ENCODE measurements at places on chromosomes 13 and 19. TPM values are rescaled to one million over a fixed set of nuclear protein-coding genes. Genes with fewer than 3 reads are reported as not detected.

DNA sequence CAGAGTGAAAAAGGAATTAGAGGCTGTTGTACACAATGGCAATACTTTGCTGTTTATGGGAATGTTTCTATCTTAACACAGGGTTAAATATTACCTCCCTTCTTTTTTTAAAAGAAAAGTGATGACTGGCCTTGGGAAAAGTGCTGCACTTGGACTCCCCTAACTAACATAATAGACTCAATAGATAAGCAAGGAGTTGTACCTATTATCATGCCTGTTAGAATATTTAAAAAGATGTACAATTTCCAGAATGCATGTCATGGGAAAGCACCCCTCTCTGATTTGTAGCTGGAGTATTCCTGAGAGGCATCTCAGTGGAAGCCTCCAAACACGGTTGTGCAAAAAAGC is 79.3 kb upstream of the GPC6 start:
- DNase-seq = no peak

DNA sequence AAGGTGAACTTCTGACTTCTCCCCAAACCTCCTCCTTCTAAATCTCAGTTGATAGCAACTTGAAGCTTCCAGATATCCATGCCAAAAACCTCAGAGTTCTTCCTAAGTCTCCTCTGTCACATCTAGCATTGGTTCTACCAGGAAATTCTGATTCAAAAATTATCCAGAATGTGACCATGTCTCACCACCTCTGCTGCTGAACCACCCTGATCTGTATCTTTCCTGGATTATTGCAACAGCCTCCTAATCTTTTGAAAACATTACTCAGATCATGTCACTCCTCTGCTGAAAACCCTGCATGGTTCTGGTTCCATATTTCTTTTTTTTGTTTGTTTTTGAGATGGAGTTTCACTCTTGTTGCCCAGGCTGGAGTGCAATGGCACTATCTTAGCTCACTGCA is 78.7 kb upstream of the TNFSF11 start:
- no peak for DNase-seq

DNA sequence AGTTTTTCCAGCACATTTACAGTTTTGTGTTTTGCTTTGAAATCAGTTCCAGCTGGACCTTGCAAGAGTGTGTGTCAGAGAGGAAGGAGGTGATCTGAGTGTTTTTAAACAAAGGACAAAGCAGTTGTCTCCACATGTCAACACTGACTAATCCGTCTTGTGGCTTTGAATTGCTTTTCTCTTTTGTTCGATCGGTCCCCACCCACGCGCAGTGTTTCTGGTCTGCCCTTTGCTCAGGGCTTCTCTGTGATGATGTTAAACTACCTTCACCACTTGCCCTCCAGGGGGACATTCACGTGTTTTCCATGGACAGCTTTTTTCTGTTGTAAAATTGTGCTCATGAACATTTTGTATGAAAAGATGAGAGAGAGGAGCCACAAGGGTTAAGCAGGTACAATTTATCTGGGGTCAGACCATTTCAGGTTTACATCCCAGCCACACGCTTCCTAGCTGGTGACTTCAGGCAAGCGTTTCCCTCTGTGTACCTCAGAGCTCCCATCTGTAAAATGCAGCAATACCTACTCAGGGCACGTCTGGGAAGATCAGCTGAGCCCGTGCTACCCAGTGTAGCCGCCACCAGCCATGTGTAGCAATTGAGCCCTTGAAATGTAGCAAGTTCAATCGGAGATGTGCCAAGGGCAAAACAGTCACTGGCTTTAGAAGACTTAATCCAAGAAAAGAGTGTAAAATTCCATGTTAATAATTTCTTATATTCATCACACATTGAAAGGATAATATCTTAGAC is 13.5 kb upstream of the PLA2G4C start:
- no peak for DNase-seq

DNA sequence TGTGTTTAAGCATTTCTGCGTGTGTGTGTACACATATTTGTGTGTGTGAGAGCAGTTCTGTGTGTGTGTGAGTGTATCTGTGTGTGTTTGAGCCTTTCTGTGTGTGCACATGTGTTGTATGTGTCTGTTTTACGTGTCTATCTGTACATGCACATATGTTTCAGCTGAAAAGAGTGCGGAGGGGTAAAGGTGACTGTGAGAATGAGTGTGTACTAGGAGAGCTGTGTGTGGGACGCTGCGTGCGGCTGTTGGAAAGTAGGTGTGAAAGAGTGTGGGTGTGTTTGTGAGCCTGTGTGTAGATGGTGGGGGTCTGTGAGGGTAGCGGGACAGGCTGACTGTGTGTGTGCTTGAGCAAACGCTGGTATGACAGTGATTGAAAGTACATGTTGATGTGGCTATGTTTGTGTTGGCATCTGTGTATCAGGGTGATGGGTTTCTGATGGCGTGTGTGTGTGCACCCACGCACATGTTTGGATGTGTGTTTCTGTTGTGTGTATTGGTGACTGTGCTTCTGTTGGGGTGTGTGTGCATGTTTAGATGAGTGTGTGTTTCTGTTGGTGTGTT is 7.5 kb upstream of the TPM4 start:
- no peak for DNase-seq

GRCh38 chr19:10854350-10855089 is 6.3 kb downstream of the C19orf38 start:
- DNase-seq = no peak

- DNase-seq = peak; percentile 61
Measured at GRCh38 chr19:29812080-29812880, 489 bp downstream of the CCNE1 start.

GRCh38 chr13:90673746-90674145 is 673.7 kb upstream of the MIR17HG start:
- no peak for DNase-seq

DNA sequence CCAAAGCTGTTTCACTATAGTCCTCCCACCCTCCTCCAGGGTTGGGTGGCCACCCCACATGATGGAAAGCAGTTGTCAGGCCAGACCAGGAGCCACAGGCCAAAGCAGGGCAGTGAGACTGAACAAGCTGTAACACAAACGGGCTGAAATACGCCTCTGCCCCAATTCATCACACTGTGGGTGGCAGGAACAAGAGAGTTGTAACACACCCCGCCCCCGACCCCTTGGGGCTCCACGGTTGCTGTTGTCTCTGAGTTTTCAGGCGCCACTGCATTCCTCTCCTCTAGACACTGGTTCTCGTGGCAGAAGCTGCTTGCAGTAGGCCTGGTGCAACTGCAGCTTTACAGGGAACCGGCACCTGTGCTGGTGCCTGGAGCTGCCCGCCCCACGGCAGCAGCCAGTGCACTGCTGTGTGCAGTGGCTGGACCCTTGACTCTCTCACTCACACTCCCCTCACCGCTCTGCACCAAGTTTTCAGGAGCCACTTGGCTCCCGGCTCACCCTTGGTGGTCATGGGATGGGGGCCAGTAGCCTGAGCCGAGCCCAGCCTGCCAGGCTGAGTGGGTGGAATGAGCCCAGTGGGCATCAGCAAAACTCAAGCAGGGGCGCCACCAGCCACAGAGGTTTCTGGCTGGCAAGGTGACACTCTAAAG is 1314.5 kb upstream of the MIR17HG start:
- DNase-seq = peak; percentile 47

DNA sequence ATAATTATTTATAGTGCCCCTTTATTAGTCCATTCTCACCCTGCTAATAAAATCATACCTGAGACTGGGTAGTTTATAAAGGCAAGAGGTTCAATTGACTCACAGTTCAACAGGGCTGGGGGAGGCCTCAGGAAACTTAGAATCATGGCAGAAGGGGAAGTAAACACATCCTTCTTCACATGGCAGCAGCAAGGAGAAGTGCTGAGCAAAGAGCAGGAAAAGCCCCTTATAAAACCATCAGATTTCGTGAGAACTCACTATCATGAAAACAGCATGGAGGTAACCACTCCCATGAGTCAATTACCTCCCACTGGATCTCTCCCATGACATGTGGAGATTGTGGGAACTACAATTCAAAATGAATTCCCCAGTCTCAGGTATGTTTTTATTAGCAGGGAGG is 89.9 kb upstream of the STARD13 start:
- no peak for DNase-seq

- no peak for DNase-seq
Measured at GRCh38 chr19:33441828-33442227, 68.3 kb downstream of the CEBPG start.

DNA sequence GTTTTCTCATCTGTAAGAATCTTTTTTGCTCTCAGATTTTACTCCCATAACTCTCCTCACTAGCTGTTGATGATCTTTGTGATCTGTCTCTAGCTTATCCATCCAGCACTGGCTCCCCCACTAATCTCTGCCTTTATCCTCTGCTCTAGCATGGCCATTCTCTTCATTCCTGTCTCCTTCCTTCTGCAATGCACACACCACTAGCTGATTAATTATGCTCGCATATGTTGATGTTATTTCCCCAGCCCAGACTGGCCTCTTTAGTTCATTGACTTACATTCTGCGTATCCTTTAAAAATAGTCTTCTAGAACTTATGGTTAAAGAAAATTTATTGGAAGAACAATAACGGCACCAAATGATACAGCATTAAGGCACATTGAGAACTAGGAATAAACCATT is 52.5 kb downstream of the DGKH start:
- DNase-seq = no peak

GRCh38 chr19:29483944-29484581 is 41.7 kb upstream of the VSTM2B start:
- peak; percentile 51 for DNase-seq

DNA sequence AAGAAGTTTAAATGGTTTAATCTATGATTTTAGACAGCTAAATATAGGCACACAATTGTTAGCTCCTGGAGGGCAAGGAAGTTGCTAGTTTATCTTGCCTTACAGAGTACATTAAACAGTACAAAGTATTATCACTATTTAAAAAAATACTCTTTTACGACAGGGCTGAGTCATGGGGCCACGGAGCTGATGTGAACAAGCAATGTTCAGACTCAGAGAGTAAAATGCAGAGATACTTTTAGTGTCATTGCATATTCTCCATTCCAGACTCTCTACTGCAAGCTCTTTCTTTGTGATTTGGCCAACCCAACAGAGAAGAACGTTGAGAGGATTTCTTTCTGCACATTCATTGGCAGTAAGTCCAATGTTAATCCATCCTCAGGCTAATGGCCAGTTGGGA is 352.4 kb downstream of the SPRY2 start:
- DNase-seq = no peak

GRCh38 chr19:45767881-45768654 is 984 bp downstream of the SIX5 start:
- peak; percentile 85 for DNase-seq

DNA sequence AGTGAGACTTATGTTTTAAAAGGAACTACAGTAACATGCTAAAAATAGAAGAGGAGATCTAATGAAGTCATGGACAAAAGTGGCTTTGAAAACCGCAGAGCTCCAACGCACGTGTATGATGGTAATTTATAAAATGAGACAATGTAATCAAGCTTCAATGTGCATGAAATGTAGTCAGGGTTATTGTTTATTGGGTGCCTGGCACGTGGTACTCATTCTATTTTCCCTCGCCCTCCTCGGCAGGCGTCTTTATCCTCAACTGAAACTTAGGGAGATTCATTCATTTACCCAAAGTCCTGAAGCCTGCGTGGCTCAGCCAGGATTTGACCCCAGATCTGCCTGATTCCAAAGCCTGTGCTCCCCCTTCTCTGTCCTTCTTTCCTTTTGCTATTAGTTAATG is 79.8 kb downstream of the CHST8 start:
- no peak for DNase-seq

DNA sequence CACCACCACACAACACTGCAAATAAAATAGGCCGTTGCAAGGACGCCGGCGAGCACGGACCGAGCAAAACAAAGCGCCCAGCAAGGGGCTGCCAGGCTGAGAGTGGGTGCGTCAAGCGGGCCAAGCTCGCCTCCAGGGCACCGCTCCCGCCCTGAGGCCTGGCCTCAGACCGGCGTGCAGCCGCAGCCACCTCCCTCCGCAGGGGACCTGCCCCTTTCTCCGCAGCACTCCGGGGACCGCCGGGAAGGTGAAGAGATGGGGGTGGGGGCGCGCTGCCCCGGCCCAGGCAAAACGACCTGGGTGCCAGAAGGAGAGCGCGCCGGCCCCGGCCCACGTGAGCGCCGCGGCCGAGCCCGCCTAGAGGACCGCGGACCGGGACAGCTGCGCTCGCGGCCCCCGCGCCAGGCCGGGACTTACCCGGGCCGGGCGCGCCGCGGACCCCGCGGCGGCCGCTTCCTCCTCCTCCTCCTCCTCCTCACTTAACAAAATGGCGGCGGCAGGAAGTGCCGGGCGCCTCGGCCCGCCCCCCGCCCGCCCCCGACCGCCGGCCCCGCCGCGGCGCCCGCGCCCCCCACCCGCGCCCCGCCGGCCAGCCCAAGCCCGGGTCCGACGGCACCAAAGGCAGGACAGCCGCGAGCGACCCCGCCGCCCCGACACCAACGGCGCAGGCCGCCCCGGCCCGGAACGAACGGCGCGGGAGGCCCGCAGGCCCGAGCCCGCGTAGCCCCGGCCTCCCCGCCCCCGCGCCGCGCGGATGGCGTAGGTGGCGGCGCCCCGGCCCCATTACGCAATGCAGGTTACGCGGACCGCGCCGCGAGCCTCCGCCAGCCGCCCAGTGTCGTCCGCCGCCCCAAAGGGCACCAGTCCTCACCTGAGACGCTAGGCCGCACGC is 674 bp downstream of the BRD4 start:
- peak; percentile 72 for DNase-seq

- no peak for DNase-seq
Measured at GRCh38 chr13:110756219-110756631, 42.7 kb downstream of the ING1 start.

DNA sequence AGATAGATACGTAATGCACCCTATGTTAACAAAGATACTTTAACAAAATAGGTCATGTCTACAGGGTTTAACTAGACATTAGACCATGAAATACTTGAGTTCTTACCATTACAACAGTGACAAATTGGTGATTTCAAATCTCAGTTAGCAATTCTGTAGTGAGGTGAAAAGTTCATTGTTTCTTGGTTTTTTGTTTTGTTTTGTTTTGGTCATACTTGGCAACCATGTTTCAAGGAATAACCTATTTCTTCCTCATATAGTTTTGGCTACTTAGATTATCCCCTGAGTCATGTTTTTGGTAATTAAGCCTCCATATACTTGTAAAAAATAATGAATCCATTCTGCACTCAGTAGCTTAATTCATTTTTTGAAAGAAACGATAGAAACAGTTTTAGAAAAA is 1200.4 kb downstream of the DIAPH3 start:
- no peak for DNase-seq

GRCh38 chr13:72875233-72875632 is 93.3 kb downstream of the PIBF1 start:
- DNase-seq = no peak

- DNase-seq = peak; percentile 91
Measured at GRCh38 chr19:41997121-41997850, 3.3 kb upstream of the ATP1A3 start.

GRCh38 chr19:32895384-32895783 is 25.8 kb upstream of the SLC7A9 start:
- DNase-seq = no peak

The RAB20 gene
- 14.1 TPM for total RNA-seq

The ZNF880 gene
- 20.9 TPM for total RNA-seq

The LILRA1 gene
- total RNA-seq = not detected

The GJB2 gene
- total RNA-seq = 0.26 TPM

The IGFL1 gene
- total RNA-seq = not detected

The FUZ gene
- 30.2 TPM for total RNA-seq

The TUBB4A gene
- total RNA-seq = 7.5 TPM
